ENCODE measurements at places on chromosomes 1 and 21. TPM values are rescaled to one million over a fixed set of nuclear protein-coding genes. Genes with fewer than 3 reads are reported as not detected.

GRCh38 chr1:59013276-59013927 is 229.6 kb upstream of the JUN start:
- no peak overlapping the region for H3K4me3 ChIP-seq
- no peak for DNase-seq
- H3K27me3 ChIP-seq, result no peaks in the 10 kb centered on the region
- no peak overlapping the region for H3K27ac ChIP-seq

GRCh38 chr1:38009841-38010180 is 2.7 kb upstream of the UTP11 start:
- no peak for DNase-seq
- peak overlapping the region; percentile 83 for H3K27ac ChIP-seq
- peaks cover 80% of the 10 kb centered on the region for H3K4me1 ChIP-seq
- H3K36me3 ChIP-seq, result no peaks in the 10 kb centered on the region
- H3K27me3 ChIP-seq, result no peaks in the 10 kb centered on the region
- no peak overlapping the region for H3K4me3 ChIP-seq

GRCh38 chr1:176206006-176206960 is 803 bp downstream of the COP1 start:
- DNase-seq, result peak; percentile 64
- H3K27me3 ChIP-seq, result no peaks in the 10 kb centered on the region
- H3K27ac ChIP-seq, result peak overlapping the region; percentile 99
- H3K4me3 ChIP-seq, result peak overlapping the region; percentile 99
- peaks cover 23% of the 10 kb centered on the region for H3K4me1 ChIP-seq

The PLA2G2D gene
- total RNA-seq, result not detected

DNA sequence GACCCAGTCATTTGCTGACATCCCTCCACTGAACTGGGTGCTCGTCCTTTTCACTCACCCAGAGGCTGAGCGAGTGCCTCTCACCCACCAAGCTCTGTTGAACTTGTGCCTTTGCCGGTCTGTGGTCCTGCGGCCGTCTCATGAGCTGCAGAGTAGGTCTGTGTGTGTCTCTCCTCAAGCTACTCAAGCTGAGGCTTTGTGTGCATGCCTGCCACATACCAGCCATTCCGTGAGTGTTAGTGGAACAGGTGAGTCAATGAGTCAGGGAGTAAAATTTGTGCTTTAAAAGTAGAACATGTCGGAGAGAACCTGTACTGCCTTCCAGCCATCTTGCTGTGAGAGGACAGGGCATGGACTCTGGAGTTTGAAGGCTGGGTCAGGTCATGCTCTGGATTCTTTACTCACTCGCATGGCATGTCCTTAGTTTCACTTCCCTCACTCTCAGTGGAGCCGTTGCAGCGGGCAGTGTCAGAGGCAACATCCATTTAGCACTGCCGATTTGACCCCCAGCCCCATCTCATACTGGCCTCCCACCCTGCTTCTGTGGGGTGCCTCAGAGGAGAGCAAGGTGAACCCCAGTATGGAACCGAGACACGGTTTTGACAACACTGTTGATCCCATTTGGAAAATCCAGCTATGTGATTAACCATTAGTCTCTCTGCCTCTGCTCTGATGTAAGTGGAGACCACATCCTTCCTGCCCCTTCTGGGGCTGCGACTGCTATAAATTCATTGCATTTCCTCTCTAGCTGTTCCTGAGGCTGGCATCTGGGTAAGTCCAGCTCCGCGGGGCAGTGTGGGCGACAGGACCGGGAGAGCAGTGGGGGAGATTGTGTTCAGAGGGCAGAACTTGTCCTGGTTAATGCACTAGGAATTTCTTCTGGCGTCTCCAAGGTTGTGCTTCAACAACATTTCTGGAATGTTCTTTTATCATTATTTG is at the start of gene NLRP3:
TSS of gene NLRP3 (plus strand) at position 751 of the 939 bp plus-strand sequence. CDS start 2,628 bp downstream, outside the sequence.
- no peaks in the 10 kb centered on the region for H3K36me3 ChIP-seq
- peak within 1 kb of the TSS; percentile 32 for H3K27ac ChIP-seq
- peak; percentile 72 for DNase-seq
- H3K4me3 ChIP-seq, result peak within 1 kb of the TSS; percentile 35

- no peak overlapping the region for H3K4me3 ChIP-seq
- H3K27ac ChIP-seq, result no peak overlapping the region
- no peak for DNase-seq
- no peaks in the 10 kb centered on the region for H3K4me1 ChIP-seq
These were observed 55.7 kb upstream of the ACADM start for GRCh38 chr1:75668813-75669212.

- no peaks in the 10 kb centered on the region for H3K27me3 ChIP-seq
- no peak overlapping the region for H3K4me3 ChIP-seq
- no peak overlapping the region for H3K27ac ChIP-seq
- no peaks in the 10 kb centered on the region for H3K36me3 ChIP-seq
- DNase-seq, result no peak
- no peaks in the 10 kb centered on the region for H3K4me1 ChIP-seq
These were observed 28.3 kb upstream of the S100A7 start for GRCh38 chr1:153488731-153489130.

- H3K27me3 ChIP-seq, result no peaks in the 10 kb centered on the region
- DNase-seq, result no peak
- H3K4me3 ChIP-seq, result no peak overlapping the region
- peaks cover 55% of the 10 kb centered on the region for H3K36me3 ChIP-seq
- H3K27ac ChIP-seq, result no peak overlapping the region
These were observed 61.4 kb downstream of the TMEM200B start for GRCh38 chr1:29062157-29062942.

DNA sequence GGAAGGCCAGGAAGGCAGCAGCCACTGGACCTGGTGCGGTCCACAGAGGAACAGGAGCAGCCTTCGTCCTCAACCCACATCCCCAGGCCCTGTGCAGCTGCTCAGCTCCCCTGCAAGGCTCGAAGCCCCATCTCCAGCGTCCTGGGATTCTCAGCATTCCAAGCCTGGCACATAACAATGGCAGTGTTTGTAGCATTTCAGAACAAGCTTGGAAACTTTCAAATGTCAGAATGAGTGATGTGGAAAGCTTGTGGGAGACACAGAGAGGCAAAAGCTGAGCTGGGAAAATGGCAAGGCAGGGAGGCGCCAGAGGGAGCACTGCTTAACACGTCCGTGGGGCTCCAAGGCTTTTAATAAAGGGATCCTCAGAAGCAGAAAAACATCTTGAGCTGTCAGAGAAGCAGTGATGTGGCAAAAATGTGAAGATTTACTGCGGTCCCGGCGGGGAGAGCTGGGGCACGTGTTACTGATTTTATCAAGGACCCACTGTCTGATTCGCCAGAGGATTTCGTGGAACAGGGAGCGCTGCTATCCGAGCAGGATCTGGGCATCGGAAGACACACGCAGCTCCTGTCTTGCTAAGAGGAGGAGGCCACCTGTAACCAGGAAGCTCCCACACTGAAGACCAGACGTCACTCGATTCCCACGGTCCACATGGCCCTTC is 38.1 kb downstream of the TOMM20 start:
- no peaks in the 10 kb centered on the region for H3K36me3 ChIP-seq
- H3K27ac ChIP-seq, result no peak overlapping the region
- no peak for DNase-seq
- H3K27me3 ChIP-seq, result no peaks in the 10 kb centered on the region
- no peak overlapping the region for H3K4me3 ChIP-seq

DNA sequence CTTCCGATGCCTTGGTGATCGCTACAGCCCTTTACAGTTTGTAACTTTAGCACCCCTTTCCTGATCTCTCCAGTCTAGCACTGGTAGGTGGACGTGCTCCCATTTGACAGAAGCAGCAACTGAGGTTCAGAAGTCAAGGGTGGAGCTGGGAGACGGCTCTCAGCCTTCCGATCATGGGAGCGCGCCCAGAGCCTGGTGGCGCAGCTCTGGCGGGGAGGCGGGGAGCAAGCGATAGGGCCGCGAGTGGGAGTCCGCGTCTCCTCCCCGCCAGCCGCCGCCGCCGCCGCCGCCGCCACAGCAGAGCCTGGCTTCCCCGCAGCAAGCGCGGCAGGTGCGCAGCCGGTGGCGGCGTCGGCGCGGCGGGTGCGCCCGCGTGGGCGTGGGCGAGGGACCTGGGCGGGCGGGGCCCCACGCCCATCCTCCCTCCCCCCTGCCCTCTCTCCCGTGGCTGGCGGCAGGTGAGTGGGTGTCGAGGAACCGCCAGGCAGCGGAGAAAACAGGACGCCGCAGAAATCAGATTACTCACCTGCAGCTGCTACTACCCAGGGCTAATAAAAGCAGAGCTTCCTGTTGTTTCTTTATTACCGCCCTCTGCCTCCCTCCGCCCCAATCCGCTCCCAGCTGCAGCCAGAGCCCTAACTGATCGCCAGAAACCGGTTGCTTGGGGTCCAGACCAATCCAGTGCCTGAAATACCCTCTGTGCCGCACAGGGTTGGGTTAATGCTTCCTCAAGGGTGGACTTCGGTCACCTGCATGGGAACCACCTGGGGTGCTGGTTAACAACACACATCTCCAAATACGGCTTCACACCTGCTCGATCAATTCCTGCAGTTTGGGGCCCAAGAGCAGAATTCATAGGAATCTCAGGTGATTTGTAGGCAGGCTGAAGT is 60.2 kb upstream of the ID3 start:
- DNase-seq, result peak; percentile 92
- peaks cover 27% of the 10 kb centered on the region for H3K4me1 ChIP-seq
- H3K4me3 ChIP-seq, result peak overlapping the region; percentile 23
- peaks cover 7% of the 10 kb centered on the region for H3K27me3 ChIP-seq
- H3K27ac ChIP-seq, result peak overlapping the region; percentile 55
- no peaks in the 10 kb centered on the region for H3K36me3 ChIP-seq

The PGLYRP3 gene
- total RNA-seq, result not detected

DNA sequence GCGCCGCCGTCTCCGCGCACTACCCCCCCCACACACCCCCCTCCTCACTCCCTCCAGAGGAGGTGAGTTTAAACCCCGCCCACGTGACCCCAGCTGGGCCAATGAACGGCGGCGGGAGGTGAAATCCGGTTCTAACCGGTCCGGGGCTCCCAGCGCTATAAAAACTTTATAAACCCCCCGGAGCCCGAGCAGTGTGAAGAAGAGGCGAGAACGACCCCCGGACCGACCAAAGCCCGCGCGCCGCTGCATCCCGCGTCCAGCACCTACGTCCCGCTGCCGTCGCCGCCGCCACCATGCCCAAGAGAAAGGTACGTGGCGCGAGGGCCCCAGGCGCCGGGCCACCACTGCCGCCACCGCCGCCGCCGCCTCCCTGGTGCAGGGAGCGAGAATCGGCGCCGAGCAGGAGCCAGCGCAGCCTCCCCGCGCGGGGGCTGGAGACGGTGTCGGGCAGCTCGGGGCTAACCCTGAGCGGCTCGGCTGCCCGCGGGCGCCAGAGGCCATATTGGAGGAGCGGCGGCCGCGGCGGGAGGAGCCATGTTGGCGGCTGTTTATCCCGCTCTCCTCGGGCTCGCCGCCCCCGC is at the start of gene HMGN2:
TSS of gene HMGN2 (plus strand) at position 121 of the 581 bp plus-strand sequence. CDS start at position 294, 173 bp downstream.
- peak within 1 kb of the TSS; percentile 83 for H3K27ac ChIP-seq
- H3K36me3 ChIP-seq, result peaks cover 32% of the 10 kb centered on the region
- DNase-seq, result peak; percentile 92
- H3K27me3 ChIP-seq, result no peaks in the 10 kb centered on the region
- H3K4me3 ChIP-seq, result peak within 1 kb of the TSS; percentile 60
